ENCODE measurements at places on chromosomes 2 and 18.

DNA sequence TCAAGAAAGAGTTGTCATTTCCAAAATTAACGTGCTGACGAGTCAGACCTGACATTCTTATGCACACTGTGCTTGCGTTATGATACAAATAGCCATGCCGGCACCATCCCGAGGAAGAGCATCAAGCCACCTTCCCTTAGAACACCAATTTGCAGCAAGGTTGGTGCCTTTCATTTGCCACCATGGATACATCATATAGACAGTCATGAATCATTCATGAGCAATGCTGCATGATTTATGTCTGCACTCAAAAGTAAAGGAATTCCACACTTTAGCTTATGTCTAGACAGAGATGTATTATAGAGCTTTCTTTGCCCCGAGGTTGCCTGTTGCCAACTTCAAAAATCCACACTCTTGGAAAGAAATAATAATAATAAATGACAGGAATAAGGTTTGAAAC is 166.9 kb downstream of the VWC2L start:
- DNase-seq: no peak

DNA sequence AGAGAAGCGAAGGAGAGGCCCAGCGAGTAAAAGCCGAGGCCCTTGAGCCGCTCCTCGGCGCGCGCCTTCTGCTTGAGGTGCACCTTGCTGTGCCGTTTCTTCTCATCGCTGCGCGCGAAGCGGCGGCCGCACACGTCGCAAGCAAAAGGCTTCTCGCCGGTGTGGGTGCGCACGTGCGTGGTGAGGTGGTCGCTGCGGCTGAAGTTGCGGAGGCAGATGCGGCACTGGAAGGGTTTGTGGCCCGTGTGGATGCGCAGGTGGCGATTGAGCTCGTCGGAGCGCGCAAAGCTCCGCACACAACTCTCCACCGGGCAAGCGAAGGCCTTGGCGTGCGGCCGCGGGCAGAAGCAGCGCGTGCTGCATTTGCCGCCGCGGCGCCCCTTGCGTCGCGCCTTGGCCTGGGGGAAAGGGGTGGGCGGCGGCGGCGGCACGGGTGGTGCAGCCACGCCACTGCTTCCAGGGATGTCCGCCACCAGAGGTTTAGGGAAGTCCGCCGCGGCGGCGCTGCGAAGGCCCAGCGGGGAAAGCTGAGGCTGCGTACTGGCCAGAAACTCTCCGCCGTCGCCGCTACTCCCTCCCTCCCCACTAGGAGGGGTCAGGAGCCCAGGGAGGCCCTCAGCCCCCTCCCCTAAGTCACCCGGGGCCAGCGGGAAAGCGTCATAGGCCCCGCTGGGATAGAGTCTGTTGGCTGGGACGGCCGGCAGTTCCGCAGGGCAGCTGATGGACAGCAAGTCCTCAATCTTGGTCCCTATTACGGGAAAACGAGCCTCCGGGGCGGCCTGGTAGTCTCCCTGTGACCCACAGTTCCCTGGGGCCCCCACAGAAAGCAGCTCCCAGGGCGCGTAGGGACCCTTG is 1.7 kb downstream of the EGR4 start:
- DNase-seq: peak; percentile 54

GRCh38 chr2:40220177-40220925 is 231.5 kb downstream of the SLC8A1 start:
- no peak for DNase-seq

GRCh38 chr2:86608832-86609410 is 14.7 kb downstream of the RNF103 start:
- DNase-seq: no peak

GRCh38 chr2:121338281-121338680 is 53.3 kb upstream of the TFCP2L1 start:
- DNase-seq: no peak

DNA sequence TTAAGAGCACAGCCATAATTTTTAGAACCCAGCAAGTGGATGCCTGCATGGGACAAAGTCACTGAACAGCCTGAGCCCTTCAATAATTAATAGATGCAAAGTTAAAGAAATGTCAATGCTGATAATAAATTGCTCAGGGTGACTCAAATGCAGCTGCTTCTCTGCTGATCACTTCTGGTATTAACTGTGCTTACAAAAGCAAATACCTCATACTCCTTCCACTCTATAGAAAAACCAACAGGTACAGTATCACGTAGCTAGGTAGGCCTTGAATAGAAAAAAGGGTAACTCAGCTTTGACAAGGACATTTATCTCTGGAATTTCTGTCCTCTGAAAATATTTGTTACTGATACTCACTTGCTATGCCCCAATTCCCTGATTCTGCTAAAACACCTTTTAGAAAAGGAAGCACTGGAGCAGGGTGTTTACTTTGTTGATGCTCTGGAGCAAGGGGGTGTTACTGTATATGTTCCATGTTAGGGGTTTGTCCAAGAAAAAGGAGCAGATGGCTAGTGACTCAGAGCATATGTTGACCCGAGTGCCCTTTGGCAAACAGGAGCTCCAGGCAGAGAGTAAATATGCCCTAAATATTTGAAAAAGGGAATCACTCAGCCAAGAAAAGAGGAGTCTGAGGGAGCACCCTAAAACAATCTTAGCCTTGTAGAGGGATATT is 59.1 kb upstream of the RTN4 start:
- DNase-seq: no peak

All from endothelial cell (in vitro differentiated cells).